ENCODE measurements at places on chromosomes 7 and 10.

DNA sequence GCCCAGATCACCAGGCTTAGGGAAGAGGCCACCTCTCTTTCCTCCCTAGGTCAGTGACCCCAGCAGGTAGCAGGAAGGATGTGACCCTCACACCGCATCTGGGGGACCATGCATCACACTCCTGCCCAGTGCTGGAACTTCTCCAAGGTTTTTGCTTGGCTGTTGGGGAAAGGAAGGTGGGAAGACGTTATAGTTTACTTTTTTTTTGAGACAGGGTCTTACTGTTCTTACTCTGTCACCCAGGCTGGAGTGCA, 8.6 kb downstream of the ZCCHC24 start:
- no peak for DNase-seq

DNA sequence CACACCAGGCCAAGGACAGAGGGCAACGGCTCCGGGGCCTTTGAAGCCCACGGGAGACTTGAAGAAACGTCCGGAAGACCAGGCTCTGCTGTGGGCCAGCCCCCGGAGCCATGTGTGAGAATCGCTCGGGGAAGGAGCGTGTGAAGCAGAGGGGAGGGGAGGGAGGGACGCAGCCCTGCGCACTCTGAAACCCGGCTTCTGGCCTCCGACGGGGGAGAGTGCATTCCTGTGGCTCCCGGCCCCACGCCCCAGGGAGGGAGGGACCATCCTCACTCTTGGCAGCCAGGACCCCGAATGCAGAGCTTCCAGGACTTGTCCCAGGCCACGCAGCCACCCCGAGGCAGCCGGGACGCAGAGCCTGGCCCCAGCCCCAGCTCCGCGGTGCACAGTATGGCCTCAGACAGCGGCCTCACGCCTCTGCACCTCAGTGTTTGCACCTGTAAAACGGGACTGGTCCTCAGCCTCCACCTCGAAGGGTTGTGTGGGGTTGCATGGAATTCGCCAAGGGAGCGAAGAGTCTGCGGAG, 67.4 kb downstream of the PDGFA start:
- no peak for DNase-seq

- DNase-seq, result no peak
These were observed 238.9 kb downstream of the FOXP2 start for GRCh38 chr7:114653364-114654088.

DNA sequence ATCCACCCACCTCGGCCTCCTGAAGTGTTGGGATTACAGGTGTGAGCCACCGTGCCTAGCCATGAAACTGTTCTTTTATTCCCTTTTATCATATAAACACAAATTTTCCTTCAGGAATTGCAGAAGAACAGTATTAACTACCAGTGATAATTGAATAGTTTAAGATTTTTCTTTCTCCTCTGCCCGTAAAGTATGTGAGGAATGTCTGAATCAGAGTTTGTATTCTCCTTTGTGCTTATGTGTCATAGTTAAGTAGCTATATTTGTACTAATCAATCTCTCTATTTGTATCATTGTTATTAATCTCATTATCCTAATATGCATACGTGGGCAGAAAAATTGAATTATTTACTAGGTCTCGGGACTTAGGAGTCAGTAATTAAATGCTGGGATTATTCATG, 83.6 kb downstream of the ZNF277 start:
- DNase-seq, result no peak

DNA sequence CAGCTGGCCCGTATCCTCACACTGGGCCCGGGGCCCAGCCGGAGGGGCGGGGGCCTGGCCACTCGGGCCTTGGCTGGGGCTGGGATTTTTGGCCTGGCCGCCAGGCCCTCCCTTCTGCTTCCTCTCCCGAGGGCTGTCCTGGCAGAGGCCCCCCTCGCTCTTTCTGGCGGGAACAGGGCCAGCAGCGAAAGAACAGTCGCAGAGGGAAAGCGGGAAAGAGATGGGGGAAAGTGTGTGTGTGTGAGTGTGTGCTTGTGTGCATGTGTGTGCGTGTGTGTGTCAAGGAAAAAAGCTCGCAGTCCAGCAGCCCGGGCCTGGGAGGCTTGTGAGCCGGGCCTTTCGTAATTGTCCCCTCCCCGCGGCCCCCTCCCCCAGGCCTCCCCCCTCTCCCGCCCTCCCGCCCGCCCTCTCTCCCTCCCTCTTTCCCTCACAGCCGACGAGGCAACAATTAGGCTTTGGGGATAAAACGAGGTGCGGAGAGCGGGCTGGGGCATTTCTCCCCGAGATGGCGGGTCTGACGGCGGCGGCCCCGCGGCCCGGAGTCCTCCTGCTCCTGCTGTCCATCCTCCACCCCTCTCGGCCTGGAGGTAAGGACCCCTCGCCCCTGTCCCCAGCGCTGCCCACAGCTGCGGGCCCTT, at the start of gene ELN:
Gene ELN, plus strand, starts transcription at position 491 of the 638 bp plus-strand sequence. Its CDS starts 15 bp downstream, at position 506.
- no peak for DNase-seq

GRCh38 chr10:97737770-97738265, 890 bp downstream of the ZFYVE27 start:
- no peak for DNase-seq

DNA sequence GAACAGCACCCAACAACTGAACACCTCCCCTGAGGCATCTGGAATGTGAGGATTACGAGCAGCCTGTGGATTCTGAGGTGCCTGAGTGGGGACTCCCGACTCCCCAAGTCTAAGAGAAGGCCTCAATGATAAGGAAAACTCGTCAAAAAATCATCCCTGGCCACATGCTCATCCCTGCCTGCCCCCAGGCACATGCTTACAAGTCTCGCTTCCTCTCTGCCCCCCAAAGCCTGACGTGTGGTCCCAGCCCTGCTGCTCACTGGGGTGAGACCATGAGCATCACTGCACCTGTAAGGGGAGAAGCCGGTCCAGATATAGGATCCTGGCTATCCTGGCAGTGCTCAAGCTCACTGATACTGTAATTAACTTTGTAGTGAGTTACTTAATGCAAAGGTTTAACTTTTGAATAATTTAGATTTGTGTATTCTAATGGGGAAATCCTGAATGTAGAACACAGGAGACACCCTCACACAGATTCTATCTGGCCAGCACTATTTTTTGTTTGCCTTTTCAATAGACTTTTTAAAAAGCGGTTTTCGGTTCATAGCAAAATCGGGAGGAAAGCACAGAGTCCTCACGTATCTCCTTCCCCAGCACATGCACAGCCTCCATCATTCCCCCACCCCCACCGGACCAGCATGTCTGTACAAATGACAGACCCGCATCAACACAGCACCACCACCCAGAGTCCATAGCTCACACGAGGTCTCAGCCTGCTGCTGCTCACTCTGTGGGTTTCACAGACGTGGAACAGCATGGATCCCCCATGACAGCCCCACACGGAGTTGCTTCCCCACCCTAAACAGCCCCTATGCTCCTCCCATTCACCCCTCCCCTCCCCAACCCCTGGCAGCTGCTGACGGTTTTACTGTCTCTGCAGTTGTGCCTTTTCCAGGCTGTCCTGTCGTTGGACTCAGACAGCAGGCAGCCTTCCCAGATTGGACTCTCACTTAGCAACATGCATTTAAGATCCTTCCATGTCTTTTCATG, 167.9 kb downstream of the DIP2C start:
- no peak for DNase-seq

Data from NCI-H1048 (cell line).